Esophagus squamous epithelium (tissue), 5 donors: ENCODE measurements at places on chromosomes 11 and 22.

DNA sequence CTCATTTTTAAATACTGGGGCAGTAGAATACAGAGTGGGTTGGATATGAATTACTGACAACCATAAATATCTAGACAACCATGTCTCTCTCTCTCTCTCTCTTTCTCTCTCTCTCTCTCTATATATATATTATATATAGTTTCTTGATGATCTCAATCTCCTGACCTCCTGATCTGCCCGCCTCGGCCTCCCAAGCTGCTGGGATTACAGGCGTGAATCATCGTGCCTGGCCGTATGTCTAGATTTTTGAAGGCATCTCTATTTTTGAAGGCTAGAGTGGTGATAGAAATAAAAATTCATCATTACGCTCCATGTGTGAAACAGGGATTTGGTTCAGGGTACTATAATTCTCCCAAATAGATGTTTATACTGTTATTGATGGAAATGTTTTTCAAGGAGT, 84.1 kb downstream of the DDX10 start:
- DNase-seq: no peak

- DNase-seq: no peak
These were observed 31.3 kb upstream of the CTTN start for GRCh38 chr11:70367071-70367470.

DNA sequence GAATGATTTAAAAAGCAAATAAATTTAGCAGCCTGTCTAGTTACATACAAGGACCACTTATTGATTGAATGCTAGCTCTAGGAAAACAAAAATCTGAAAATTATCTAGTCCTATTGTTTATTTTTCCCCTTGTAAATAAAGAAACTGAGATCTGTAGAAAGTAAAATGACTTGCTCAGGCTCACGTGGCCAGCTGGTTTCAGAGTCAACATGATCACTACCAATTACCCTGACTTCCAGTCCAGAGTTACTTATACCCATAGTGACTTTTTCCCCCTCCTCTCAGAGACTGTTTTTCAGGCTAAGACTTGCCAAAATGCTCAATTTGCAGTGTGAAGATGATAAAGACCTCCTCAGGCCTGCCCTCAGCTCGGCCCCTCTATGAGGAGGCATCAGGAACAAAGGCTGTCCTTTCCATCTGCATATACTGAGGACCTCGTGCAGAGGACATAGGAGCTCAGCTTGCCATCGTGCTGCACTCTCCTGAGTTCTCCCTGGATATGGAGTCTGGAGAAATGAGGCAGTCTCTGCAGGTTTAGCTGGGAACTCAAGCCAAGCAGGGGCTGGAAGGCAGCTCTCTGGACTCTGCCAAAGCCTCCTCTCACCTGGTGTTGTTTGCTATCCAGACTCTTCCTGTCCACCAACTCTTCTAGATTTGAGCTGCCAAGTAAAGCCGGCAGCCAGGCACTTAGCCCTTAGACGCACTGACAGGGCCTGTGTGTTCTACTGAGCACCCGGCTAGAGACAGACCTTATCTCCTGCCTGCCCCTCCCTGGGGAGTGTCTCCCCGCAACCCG, 883.3 kb downstream of the NTM start:
- DNase-seq: no peak

GRCh38 chr22:24406322-24407277, 20.8 kb upstream of the ADORA2A start:
- no peak for DNase-seq

DNA sequence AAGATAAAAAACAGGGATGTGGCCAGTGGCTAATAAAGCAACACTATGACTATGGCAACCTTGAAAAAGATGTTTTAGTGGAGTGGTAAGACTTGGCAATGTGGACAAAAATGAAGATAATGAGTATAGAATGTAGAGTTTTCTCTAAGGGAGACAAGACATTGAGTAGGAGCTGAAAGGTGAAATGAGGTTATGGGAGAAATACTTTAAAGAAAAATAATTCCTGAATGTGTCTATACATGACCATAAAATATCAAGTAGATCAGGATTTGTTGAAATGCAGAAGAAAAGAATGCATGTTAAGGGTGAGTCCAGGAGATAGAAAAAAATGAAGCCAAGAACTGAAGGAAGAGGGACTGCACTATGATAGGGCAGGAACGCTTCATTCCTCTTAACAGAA, 101.6 kb upstream of the CARD18 start:
- no peak for DNase-seq

- no peak for DNase-seq
These were observed 796 bp upstream of the YIF1A start for GRCh38 chr11:66289548-66290329.

- DNase-seq: no peak
These were observed 118.7 kb upstream of the SORL1-AS1 start for GRCh38 chr11:121571506-121571905.

GRCh38 chr22:49036513-49036912, 791.2 kb downstream of the BRD1 start:
- no peak for DNase-seq

DNA sequence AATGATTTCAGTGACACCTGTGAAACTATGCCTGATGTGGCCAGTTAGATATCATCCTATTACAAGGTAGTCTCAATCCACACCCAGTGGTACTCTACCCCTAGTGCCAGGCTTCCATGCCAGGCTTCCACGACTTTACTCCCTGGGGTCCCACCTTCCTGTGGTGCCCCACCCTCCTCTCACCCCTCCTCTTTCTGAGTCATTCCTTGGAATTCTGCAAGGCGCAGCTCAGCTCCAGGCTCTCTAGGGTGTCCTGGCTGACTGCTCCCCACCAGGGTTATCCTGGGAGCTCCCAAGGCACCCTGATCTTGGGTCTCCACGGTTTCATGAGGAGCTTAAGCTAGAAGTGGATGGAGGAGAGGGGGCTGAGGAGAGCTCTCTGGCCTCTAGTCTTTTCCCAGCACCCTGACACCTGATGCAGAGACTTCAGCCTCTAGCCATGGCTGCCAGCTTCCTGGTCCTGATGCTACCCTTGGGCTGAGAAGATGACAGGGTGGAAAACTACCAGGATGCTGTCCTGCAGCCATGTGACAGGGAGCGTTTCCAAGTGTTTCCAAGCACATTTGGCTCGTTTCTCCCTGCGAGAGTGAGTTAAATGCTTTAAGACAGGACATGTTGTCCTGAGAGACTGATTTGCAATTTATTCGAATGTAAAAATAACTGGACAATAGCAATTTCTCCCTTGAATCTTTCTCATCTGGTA, 1461.2 kb downstream of the TBC1D22A start:
- DNase-seq: no peak

GRCh38 chr11:119144825-119145486, 3.9 kb upstream of the ABCG4 start:
- no peak for DNase-seq

- DNase-seq: no peak
These were observed 3.6 kb downstream of the NEAT1 start for GRCh38 chr11:65425971-65426838.

- no peak for DNase-seq
These were observed 7.3 kb upstream of the SYCE3 start for GRCh38 chr22:50569896-50570535.

GRCh38 chr11:455566-456147, 5.6 kb downstream of the PTDSS2 start:
- DNase-seq: no peak

DNA sequence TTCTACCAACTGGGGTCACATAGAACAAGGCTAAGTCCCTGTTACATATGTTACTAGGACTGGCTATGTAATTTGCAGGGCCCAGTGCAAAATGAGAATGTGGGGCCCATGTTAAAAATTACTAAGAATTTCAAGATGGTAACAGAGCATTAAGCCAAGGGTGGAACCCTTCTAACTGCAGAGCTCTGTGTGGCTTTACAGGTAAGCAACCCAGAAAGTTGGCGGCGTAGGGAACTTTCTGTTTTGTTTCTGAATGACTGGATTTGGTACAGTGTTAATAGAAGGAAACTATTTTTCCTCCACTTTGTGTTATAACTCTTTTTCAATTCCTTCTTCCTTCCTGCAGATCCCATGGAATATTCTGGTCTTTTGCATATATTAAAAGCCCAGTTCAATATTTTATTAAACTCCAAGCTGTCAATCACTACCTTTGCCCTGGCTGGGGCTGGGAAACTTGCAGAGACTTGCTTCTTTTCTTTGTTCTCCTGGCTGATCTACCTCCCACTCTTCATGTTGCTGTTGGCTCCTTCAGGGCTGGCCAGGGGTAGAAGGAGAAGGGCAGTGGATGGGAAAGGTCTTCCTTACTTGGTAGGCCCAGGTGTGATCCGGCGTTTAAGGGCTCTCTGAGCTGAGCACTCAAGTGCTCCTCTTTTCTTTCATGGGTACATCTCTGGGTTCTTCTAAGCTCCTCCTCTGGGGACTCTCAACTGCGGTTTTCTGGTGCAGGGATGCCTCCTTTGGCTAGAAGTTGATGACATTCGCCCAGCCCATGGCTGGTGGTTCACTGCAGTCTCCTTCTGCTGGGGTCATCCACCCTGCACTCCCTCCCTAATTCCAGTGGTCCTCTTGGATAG, 67.7 kb downstream of the SNX19 start:
- no peak for DNase-seq

GRCh38 chr11:121394785-121395184, 57.3 kb upstream of the SORL1 start:
- no peak for DNase-seq

DNA sequence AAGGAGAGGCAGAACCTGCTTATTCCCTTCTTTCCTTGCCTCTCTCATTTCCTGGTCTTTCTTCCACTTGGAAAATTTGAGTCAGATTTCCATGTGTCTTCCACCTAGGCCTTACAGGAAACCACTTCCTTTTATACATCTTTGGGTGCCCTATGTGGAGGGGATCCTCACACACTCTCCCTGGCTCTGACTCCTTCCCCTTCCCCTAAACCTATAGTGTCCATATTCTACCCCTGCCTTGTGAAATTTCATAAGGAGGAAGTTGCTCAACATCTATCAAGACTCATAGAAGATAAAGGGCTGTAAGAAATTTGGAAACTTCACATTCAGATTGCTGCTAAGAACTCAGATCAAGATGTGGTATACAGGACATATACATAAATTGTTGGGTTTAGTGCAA, 20.4 kb downstream of the TUG1 start:
- DNase-seq: no peak

DNA sequence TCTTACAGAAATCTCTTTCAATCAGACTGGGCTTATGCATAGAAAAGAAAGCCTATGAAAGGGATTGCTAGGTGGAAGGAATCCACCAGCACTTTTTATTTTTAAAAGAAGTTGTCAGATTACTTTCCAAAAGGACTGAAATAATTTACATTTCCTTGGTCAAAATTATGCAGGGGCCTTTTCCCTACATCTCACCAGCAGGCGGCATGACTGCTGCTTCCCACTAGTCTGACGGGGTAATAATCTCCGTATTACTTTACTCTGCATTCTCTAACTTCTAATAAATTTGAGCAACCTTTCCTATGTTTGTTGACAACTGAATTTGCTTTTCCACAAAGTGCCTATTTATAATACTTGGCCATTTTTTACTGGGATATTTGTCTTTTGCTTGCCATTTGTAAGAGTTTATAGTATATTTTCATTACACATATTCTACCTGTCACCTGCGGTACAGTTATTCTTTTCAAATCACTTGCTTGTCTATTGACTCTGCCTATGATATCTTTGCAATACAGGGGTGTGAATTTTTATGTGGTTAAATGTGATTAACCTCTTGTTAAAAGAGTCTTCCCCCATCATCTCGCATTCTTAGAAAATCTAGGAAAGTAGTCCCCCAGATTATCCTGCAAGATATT, 51.9 kb upstream of the USP47 start:
- no peak for DNase-seq

GRCh38 chr11:33303541-33303940, 46.4 kb downstream of the HIPK3 start:
- DNase-seq: no peak

DNA sequence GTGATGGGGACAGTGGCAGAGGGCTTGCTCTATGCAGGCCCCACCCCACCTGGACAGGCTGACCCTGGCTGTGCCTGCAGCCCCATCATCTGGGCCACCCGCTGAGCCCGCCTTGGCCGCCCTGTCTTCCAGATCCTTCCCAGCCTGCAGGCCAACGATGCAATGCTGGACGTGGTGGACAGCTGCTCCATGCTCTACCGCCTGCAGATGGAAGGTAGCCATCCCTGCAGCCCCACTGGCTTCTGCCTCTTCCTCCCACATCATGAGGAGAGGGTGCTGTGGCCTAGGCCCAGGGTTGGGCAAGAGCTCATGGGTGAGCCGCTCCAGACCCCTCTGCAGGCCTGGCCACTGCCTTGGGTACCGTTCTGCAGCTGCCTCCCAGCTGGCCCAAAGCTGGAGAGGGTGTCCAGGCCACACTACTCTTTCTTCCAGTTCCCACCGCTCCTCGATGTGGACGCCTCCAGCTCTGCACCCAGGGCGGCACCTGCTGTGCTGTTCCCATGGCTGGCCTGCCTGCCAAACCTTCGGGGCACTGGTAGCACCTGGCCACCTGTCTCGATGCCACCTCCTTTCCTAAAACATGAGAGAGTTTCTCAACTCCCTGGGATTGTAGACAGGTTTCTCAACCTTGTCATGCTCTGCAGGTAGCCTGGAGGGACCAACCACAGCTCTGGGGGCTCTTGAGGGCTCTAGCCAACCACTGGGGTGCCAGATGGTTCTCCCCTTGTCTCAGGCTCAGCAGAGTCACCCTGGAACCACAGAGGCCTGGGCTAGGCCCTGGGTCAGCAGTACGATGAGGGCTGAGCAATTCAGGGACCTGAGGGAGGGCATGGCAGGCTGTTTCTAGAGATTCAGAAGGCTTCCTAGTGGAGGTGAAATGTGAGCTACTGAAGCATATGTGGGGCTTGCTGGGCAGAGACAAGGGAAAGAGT, 9.5 kb upstream of the GTSE1 start:
- DNase-seq: no peak

- no peak for DNase-seq
These were observed 322.3 kb downstream of the SOX6 start for GRCh38 chr11:16034074-16034473.

DNA sequence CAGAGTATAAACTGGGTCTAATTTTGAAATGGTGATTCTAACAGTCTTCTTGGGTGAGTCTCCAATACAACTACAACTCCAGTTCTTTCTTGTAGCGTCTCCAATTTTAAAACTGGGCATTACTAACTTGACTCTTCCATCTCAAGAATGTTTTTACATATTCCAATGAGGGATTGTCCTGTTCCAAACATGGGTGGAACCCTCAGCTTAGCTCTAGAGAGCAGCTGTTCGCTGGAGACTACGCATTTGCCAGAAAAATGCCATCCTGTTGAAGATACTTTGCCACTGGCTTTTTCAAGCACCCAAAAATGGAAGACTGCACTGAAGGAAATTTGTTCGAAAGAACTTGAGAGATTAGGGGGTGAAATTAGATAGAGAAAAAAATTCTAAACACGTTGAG, 870.0 kb downstream of the NTM start:
- DNase-seq: no peak
